ENCODE measurements at places on chromosomes 6 and 20. TPM values are rescaled to one million over a fixed set of nuclear protein-coding genes. Genes with fewer than 3 reads are reported as not detected.

ULBP3 gene
- not detected for total RNA-seq

SOBP gene
- 0.97 TPM for total RNA-seq

SLC22A2 gene
- total RNA-seq: not detected

TOP1 gene
- total RNA-seq: 98.9 TPM

CCN6 gene
- total RNA-seq: not detected

ADAM33 gene
- total RNA-seq: not detected

HLA-DQB2 gene
- 0.54 TPM for total RNA-seq

SLC32A1 gene
- total RNA-seq: not detected

MYCT1 gene
- total RNA-seq: not detected

ZNF512B gene
- 10.0 TPM for total RNA-seq

BPI gene
- not detected for total RNA-seq

WFDC2 gene
- 1.2 TPM for total RNA-seq

ATAT1 gene
- total RNA-seq: 15.1 TPM

CST11 gene
- not detected for total RNA-seq

COL12A1 gene
- 0.06 TPM for total RNA-seq

ELOVL2 gene
- total RNA-seq: not detected

Data from activated naive CD4-positive, alpha-beta T cell treated with anti-CD3 and anti-CD28 coated beads, Interleukin-2, amount 50 U/mL, for 72 hours (primary cell).